ENCODE measurements at places on chromosomes 6 and 20.

DNA sequence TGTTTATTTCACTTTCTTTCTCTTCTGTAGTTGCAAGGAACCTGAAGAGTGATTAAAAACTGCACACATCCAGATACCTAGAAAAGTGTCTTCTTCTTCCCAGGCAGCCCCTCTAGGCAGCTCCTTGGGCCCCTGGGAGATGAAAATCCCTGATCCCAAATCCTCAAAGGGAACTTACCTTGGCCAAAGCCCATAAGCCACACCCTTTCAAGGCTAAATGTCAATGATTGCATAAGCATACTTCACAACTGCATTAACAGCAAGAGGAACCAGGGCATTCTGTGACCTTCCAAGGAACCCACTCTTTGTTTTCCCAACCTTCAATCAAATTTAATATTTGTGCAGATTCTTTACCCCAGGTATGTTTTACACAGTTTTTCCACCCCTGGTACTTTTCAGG is 4.4 kb upstream of the HMGN3 start:
- no peak for DNase-seq

GRCh38 chr20:50356525-50356885 is 153.7 kb upstream of the PTPN1 start:
- DNase-seq: no peak

GRCh38 chr6:122718616-122719015 is 60.9 kb upstream of the FABP7 start:
- DNase-seq: no peak

- DNase-seq: no peak
These were observed 260.5 kb downstream of the CENPW start for GRCh38 chr6:126600258-126600916.

GRCh38 chr6:56065408-56065807 is 182.0 kb downstream of the COL21A1 start:
- no peak for DNase-seq

DNA sequence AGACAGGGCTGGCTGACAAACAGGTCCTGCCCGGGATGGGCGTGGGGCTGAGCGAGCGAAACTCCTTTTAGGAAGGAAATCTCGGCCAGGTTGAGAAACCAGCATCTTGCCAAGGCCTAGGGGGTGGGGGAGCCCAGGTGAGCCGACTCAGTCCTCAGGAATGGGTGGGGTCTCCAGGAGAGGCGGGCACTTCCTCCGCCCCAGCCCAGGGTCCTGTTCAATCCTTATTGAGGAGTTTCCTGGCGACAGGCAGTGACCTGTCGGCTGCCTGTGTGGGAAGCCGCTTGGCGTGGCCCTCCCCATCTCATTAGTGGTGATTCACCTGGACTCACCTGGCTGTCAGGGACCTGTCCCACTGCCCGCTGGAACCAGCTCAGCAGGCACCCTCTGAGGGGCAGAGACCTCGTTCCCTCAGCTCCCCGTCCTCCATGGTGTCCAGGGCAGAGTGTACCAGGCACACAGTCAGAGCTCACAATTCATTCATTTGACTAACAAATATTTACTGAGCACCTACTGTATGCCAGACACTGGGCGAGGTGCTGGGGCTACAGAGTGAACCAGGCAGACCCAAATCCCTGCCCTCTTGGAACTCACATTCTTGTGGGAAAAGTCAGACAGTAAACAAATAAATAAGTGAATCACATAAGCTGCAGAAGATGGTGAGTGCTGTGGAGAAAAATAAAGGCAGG is 51.1 kb downstream of the FGD2 start:
- peak; percentile 68 for DNase-seq

- no peak for DNase-seq
These were observed 273.6 kb upstream of the SUPT3H start for GRCh38 chr6:45651301-45651700.

- DNase-seq: no peak
These were observed 1.8 kb upstream of the ALDH8A1 start for GRCh38 chr6:134951494-134952263.

GRCh38 chr6:133815313-133815712 is 73.6 kb upstream of the TCF21 start:
- DNase-seq: no peak

DNA sequence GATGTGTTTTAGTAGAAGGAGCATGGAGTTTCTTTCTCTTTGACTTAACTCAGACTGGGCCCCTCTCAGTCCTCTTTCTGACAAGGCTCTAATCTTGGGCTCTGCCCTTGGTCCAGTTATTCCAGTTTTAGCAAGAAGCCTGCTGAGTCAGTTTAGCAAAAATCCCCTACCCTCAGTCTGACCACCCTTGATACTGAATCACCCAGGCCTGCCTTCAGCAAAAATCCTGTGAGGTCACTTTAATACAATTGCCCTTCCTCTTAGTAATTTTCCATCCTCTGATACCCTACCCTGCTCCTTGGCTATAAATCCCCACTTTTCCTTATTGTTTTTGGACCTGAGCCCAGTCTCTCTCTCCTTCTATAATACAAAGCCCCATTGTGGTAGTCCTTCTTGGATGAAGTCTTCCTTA is 326.7 kb upstream of the NOX3 start:
- no peak for DNase-seq

DNA sequence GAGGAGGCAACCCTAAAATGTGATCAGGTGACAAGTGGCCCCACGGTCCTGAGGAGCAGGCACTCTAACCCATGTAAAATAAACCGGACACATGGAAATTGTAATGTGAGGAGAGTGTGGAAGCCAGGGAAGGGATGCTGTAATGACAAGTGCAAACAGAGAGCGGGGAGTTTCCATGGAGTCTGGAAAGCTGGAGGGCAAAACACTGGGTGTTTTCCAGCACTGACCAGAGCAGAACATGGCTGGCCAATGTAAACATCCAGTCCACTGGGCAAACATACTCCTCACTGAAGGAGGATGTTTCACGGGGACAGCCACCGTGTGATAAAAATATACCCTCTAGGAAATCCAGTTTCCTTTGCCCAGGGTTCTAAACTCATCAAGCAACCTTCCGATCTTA is 219.0 kb upstream of the JARID2 start:
- no peak for DNase-seq

DNA sequence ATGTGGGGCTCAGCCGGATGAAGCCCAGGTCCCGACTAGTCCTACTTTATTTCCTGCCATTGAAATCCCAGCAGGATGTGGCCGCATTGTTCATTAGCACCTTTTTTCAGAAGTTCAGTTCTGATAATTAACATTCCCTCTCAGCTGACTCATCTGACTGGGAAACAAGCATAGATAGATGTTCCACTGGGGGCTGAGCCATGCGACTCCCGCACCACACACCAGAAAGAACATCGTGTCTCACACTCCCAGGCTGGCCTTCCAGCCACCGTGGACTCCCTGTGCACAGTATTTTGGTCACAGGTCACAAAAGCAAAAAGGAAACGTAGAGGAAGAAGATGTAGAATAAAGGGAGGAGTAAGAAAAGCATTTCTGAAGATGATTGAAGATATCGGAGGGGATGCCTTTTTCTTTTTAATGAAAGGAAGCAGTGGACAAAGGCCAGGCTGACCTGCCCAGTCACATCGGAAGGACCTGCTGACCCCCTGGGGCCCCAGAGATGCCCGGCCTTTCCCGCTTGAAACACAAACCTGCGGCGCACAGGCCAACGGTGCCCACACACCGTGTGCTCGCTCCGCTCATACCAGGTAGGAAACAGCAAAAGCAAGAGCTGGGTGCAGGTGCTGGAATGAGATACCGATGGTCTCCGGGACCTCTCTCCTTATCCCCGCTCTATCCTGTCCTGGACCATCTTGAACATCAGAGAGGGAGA is 11.8 kb downstream of the RPS6KA2 start:
- no peak for DNase-seq

GRCh38 chr6:37139230-37139962 is 30.6 kb upstream of the PIM1 start:
- no peak for DNase-seq

- no peak for DNase-seq
These were observed 69.5 kb downstream of the TTLL2 start for GRCh38 chr6:167394339-167394738.

GRCh38 chr6:113359155-113360140 is 497.7 kb upstream of the MARCKS start:
- DNase-seq: no peak

- DNase-seq: no peak
These were observed 114.1 kb downstream of the CD83 start for GRCh38 chr6:14231501-14232280.

Data from left lung (tissue), 14 donors.